HFF-Myc (cell line): ENCODE measurements at places on chromosomes 5 and 9.
A peak's percentile ranks its signal among the peaks of the same experiment; 100 is the strongest.

DNA sequence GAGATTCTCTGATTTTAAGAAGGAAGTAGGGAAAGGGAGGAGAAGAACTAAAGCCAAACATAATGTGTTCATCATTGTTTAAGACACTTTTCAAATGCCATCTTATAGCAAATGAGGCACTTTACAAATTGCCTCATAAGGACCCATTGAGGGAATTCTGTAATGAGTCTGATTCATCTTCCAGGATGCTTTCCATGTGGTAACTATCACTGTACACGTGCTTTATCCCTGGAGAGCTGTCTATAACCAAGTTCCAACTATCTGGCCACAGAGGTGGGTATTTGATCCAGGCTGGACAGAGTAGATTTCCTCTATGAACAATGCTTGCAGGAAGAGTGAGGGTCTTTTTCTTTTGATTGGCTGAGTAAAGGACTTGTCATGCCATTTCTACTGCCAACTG lies 183.5 kb upstream of the NFIB start:
- no peak for DNase-seq

DNA sequence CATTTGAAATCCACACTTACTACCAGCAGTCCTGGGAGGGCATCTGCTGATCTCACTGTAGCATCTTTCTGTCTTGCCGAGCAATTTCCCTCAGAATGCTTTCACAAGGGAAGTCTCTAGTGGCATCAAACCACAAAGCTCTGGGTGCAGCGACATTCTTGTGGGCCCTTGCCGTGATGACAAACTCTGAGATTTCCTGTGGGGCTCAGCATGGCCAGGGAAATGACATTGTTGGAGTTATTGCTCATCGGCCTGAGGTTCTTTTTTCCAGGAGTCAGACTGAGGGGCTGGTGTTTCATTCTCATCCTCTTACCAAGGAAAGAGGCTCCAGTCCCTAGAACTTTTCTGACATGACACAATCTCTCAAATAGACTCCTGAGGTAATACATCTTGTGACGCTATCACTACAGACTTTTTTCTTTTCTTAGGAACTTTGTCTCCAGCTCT lies 51.4 kb downstream of the PFDN1 start:
- peak; percentile 39 for DNase-seq

GRCh38 chr9:76717613-76718012 lies 46.6 kb upstream of the PCA3 start:
- DNase-seq: no peak

DNA sequence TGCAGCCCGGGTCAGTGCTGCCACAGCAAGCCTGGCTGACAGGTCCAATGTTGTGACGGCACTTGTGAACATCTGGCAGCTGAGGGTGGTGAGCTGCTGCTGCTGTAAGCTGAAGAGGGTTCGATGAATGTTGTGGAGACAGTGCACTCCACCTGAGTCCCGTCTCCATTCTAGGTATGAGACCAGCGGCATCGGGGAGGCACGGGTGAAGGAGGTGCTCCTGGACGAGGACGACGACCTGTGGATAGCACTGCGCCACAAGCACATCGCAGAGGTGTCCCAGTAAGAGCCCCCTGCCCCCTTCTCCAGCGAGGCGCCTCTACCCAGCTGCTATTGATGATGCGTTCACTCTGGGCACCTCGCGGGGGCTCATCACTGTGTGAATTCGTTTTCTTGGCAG lies 38.9 kb upstream of the CFAP157 start:
- no peak for DNase-seq

- peak; percentile 30 for DNase-seq
These were observed 1.2 kb downstream of the FGF18 start for GRCh38 chr5:171420431-171421241.

- DNase-seq: no peak
These were observed 820 bp upstream of the NFX1 start for GRCh38 chr9:33289496-33289895.

DNA sequence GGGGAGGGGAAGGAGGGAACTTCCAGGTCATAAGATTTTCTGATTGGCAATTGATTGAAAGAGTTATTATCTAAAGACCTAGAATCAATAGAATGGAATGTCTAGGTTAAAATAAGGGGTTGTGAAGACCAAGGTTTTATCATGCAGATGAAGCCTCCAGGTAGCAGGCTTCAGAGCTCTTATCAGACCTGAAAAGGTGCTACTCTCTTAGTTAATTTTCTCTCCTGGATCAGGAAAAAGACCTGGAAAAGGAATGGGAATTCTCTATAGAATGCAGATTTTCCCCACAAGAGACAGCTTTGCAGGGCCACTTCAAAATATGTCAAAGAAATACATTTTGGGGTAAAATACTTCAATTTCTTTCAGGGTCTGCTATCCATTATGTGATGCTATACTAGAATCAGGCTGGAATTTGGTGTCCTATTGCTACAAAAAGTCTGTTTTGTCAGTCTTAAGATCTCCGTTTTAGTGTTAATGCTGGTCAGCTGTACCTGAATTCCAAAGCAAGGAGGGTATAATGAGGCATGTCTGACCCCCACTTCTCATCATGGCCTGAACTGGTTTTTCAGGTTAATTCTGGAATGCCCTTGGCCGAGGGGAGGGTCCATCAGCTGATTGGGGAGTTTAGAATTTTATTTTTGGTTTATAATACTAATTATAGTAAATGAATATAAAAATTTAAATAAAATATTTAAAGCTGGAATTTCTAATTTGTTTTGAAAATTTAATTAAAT lies 16.6 kb upstream of the STOM start:
- no peak for DNase-seq

DNA sequence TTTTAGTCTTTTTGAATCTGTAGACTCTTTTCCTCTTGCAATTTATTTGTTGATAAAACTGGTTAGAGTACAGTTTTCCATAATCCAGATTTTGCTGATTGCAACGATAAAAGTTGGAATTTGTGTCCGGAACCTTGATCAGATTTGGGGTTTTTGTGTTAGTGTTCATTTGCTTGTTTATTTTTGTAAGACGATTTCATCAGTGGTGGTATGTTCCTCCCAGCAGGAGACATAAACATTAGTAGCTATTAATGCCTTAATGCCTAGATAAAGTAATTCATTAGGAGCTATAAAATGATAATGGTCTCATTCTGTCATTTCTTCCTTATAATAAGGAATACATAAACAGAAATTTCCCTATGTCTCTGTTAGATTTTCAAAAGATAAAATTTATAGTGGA lies 21.3 kb downstream of the RPS6 start:
- DNase-seq: no peak

GRCh38 chr9:114281473-114282103 lies 41.3 kb upstream of the ORM1 start:
- peak; percentile 46 for DNase-seq

- no peak for DNase-seq
These were observed 576.5 kb downstream of the TLE1 start for GRCh38 chr9:81112627-81113452.

- peak; percentile 47 for DNase-seq
These were observed 30.1 kb upstream of the RAI14 start for GRCh38 chr5:34626036-34626435.

DNA sequence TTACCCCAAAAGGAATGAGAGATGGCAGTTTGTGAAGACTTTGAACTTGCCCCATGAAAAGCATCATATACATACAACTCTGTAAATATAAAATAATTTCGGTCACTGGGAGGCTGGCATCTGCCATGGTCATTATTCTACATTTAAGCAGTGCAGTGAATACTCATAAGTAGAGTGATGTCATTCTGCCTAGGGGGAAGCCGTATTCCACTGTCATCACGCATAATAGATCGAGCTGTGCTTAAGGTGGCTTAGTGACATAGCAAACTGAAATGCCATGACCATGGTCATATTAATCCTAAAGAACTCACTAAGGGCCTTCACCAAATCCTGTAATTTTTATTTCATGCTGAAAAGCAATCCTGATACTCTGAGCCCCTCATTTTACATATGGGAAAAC lies 42.4 kb upstream of the NR4A3 start:
- no peak for DNase-seq

DNA sequence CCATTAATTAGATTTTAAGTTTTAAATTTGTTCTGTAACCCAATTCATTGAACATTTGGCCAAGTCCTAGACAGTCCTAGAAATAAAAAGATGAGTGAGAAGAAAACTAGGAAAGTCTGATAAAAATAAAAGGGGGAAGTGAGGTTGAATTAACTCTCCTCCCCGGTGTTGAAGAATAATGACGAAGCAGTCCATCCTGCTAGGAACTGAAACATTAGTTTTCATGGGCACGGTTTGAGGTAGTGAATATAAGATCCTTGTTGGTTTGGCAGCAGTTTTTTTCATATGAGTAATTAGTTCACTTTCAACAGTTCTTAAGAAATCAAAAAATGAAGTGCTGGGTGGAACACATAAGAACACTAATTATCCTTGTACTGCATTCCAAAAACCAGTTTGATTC lies 103.1 kb downstream of the MTREX start:
- no peak for DNase-seq

DNA sequence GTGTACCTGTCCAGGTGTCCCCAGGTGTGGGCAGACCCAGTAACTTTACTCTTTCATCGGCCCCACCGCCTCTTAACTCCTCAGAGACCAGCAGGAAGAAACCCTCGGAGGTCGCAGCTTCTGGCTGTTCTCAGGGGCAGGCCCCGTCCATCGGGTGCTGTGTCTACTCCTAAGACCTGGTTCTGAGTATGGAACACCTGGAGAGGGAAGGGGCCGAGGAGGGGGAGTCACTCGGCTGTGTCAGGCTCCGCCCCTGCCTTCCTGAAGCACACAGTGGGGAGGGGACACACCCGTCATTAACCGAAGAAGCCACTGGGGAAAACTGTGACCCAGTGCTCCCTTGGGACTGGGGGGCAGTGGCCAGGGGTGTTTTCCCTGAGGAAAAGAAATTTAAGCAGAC lies 22.3 kb downstream of the NTNG2 start:
- no peak for DNase-seq

GRCh38 chr5:87008751-87009560 lies 258.7 kb upstream of the RASA1 start:
- no peak for DNase-seq

GRCh38 chr5:180377556-180378197 lies 24.5 kb upstream of the GFPT2 start:
- no peak for DNase-seq

DNA sequence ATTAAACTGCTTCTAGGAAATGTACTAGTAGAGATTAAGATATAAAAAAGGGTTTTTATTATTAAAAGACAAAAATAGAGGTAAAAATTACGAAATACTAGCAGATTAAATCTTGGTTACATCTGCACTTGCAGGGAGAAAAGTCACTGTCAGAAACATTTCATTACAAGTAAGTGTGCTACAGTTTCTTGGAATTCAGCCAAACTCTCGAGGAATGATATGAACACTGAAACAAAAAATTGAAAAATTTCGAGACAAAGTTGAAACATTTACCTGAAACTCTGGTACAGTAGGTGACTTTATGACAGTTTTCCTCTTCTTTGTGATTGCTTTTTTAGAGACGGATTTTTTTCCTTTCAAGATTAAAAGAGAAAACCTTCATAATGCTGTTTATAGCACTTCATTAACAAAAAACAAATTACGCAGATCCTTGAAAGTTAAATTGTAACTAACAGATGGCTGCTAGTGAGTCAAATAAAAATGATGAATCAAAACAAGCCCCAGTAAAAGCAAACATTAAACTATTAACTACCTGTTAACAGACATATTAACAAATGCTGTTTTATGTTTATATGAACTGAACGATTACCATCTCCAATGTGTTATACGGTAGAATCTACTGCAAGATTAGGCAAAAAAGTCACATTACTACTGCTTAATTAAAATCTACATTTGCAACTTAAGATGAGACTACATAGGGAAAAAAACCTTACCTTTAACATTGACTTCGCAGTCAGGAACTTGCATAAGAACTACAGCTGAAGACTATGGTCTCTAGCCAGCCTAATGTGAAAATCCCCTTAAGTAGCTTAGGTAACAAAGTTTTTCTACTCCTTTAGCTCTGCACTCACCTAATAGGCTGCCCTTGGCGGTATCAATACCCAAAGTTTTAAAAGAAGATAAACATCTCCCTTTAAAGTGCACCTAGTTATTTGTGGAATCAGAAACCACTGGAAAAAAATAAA lies 61.4 kb downstream of the RANBP6 start:
- no peak for DNase-seq
